Astrocyte (in vitro differentiated cells and primary cell): ENCODE measurements at places on chromosomes 2 and 18. TPM values are rescaled to one million over a fixed set of nuclear protein-coding genes. Genes with fewer than 3 reads are reported as not detected.

DNA sequence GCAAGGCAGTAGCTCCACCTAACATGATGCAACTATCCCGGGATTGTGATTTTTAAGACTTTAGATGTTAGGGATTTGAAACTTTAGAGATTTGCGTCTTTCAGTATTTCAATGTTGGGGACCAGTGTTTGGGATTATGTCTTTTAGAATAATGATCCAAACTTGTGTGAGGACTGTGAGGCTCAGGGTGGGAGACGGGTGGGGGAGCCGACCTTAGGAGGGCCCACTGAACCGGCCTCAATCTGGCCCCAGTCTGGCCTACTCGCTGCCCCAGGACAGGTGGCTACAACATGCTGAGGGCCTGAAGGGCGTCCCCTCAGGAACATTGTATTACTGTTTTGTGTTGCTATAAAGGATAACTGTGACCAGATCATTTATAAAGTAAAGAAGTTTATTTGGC lies 10.7 kb downstream of the AMER3 start:
- no peak for DNase-seq

RFX8 gene
- total RNA-seq = not detected in 2 replicates

RFTN2 gene
- total RNA-seq = 7.1 and 8.1 TPM in 2 replicates

COBLL1 gene
- total RNA-seq = 17.6 and 18.6 TPM in 2 replicates

ACMSD gene
- total RNA-seq = not detected in 2 replicates

DNA sequence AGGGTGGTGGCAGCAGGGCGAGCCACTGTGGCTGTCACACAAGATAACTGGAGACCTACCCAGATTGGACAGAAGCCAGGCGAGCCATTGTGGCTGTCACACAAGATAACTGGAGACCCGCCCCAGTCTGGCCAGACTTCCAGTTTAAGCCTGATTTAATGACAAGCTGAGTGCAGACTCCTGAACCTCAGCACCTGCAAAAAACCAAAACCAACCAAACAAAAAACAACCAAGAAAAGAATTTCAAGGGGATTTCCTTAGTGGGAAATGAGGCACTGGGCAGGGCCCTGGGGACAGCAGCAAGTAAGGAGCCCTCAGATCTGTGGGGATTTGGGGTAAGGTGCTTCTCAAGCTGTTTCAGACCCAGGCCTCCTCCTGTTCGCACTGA lies 95.2 kb upstream of the BOD1L2 start:
- no peak for DNase-seq

DNA sequence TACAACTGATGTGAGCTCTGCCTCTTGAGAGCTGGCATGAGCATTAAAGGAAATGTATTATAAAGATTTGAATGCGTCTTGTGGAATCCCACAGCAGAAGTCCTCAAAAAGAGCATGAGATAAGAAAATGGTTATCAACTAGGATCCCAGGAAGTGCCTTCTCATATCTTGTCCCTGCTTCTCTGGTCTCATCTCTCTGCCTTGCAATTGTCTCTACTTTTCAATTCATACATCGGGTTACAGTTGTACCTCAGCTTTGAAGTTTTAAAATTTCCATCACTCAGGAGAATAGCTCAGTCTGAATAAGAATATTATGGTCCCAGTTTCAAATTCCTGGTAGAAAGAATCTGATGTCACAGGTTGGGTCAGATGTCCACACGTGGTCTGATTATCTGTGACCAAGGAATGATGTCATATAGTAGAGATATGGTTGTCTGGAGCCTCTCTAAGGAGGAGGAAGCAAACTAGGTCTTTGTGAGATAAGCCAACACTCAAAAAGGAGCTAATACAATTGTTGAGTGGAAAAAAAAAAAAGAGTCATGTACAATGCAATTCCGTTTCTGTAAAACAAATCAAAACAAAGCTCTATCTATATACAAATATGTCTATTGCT lies 21.7 kb upstream of the CCDC88A start:
- DNase-seq = no peak
